ENCODE measurements at places on chromosomes 3 and 15.
A peak's percentile ranks its signal among the peaks of the same experiment; 100 is the strongest.

- H3K4me3 ChIP-seq = no peak overlapping the region
- peaks cover 51% of the 10 kb centered on the region for H3K27me3 ChIP-seq
- H3K27ac ChIP-seq = no peak overlapping the region
- H3K36me3 ChIP-seq = no peaks in the 10 kb centered on the region
- H3K4me1 ChIP-seq = no peaks in the 10 kb centered on the region
Measured at GRCh38 chr3:127929818-127930413, 14.9 kb downstream of the KBTBD12 start.

GRCh38 chr15:58555162-58556027 lies 123.6 kb downstream of the LIPC start:
- H3K27ac ChIP-seq = no peak overlapping the region
- no peaks in the 10 kb centered on the region for H3K36me3 ChIP-seq
- no peaks in the 10 kb centered on the region for H3K27me3 ChIP-seq
- DNase-seq = no peak
- peaks cover 34% of the 10 kb centered on the region for H3K4me1 ChIP-seq
- no peak overlapping the region for H3K4me3 ChIP-seq

DNA sequence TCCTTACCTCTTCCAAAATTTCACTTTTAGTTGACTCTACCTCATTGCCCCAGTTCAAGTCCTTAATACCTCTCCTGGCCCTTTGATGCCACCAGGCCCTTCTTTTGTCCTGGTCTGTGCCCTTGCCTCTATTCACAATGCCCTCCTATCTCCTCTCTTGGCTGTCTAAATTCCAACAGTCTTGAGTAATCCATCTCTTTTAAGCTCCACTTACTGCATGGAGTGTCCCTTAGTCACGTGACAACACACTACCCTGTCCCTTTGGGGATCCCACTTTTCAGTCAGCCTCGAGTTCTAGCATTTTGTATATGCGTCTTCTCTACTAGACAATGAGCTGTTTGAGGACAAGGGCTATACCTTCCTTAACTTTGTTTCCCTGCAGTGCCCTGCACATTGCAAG lies 52.7 kb upstream of the SCN5A start:
- no peaks in the 10 kb centered on the region for H3K4me1 ChIP-seq
- peaks cover 52% of the 10 kb centered on the region for H3K27me3 ChIP-seq
- DNase-seq = no peak
- no peak overlapping the region for H3K4me3 ChIP-seq
- no peak overlapping the region for H3K27ac ChIP-seq

GRCh38 chr3:142676151-142676550 lies 47.7 kb upstream of the TRPC1 start:
- no peak overlapping the region for H3K4me3 ChIP-seq
- no peak for DNase-seq
- H3K4me1 ChIP-seq = no peaks in the 10 kb centered on the region
- peaks cover 6% of the 10 kb centered on the region for H3K36me3 ChIP-seq

DNA sequence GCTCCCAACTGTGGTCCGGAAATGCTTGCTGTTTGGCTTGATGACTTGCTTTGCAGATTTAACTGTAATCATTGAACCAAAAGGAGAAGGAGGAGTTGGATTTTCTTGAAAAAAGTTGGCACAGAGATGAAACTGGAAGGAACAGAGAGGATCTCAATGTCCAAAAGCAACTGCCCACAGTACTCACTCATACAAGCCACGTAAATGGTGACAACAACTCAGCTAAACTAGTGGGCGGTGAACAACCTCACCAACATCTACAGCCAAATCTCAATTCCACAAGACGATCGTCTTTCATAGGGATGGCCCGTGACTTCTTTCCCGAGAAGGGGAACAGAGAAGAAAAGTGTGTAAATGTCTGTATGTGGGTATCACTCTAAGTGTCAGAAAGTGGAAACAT lies 48.1 kb downstream of the MYO5C start:
- peaks cover 21% of the 10 kb centered on the region for H3K36me3 ChIP-seq
- H3K4me1 ChIP-seq = no peaks in the 10 kb centered on the region
- no peak overlapping the region for H3K4me3 ChIP-seq
- H3K27me3 ChIP-seq = peaks cover 2% of the 10 kb centered on the region

DNA sequence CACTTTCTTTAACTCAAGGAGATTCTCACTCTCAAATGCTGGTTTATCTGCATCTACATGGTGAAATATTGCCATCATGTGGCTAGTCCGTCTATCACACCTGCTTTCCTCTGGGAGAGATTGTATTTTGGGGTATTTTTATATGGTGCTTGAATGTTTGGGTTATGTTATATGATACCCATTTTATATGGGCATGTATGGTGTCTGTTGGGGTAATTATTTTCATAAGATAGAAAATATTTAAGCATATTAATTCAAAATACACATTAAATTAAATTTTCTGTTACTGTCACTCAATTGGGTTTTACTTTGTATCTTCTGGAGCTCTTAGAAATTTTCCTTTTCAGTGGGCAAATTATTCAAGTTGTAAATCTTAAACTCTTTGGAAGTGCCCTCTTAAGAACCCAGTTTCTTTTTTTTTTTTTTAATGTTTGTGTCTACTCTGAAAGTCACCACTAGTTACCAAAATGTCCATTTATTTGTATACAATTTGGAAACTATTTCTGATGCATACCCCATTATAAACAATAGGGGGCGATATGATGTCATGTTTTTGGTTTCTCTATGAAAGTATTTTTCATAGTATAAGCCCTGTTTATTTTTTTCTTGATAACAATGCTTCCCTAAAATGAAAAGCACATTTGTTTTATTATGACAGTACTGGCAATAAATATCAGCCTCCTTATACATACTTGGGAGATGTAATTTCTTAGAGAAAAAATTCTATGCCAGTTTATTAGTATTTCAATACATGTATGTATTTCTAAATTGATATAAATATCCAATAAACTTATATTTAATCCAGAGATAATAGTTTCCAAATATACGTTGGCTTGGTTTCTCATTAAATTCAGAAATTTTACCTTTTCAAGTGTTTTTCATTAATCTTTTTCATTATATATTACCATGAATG lies 36.1 kb upstream of the PLSCR5 start:
- no peaks in the 10 kb centered on the region for H3K4me1 ChIP-seq
- no peaks in the 10 kb centered on the region for H3K36me3 ChIP-seq
- no peak for DNase-seq
- no peak overlapping the region for H3K4me3 ChIP-seq
- H3K27me3 ChIP-seq = no peaks in the 10 kb centered on the region
- H3K27ac ChIP-seq = no peak overlapping the region

DNA sequence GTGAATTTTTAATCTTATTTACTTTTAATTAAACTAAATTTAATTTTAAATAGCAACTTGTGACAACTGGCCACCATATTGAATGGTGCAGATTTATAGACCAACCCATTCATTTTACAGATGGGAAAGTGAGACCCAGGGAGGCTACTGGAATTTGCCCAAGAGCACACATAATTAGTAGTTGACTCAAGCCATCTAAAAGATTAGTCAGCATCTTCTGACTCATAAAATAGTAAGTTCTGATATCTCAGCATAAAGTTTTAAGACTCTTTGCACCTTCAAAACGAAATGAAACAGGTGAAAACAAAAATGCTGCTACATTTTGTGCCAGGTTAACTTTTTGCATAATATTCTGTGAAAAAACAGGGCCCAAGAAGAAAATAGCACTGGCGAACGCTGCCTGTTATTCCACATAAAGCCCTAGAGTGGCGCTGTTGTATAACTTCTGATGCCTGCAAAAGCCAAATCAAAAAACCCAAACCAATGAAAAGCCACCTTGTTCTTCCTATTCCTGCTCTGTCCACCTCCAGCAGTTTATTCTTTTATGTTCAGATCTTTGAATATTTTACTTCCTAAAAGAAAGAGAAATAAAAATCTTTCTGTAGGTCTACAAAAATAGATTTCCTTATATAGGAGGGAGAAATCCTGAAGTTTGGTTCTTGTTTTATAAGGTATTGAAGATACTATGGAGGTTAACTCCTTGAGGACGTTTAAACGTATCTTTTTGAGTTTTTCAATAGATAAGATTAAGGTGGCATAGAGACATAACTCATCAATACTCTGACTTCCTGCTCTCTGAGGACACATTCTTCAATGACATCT lies 62.8 kb downstream of the OTOL1 start:
- peak; percentile 40 for DNase-seq
- no peaks in the 10 kb centered on the region for H3K36me3 ChIP-seq
- H3K27ac ChIP-seq = no peak overlapping the region
- H3K4me1 ChIP-seq = peaks cover 27% of the 10 kb centered on the region

DNA sequence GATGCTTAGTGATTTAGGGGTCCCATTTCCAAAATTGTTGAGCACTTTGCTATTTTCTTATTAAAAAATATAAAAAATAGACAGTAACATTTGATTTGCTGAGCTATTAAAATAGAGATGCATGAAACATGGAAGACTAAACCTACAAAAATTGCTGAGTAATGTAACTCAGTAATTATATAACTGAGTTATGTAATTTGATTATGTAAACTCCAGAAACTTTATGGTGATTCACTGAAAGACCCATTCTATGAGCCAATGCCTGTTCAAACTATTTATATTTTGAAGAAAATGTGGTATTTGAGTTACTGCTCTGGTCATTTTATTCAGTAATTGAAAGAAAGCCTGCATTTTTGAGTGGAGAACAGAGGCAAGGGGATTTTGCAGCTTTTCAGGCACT lies 1221.5 kb upstream of the ALCAM start:
- H3K27me3 ChIP-seq = no peaks in the 10 kb centered on the region
- no peak overlapping the region for H3K4me3 ChIP-seq
- H3K36me3 ChIP-seq = no peaks in the 10 kb centered on the region
- DNase-seq = no peak
- H3K4me1 ChIP-seq = no peaks in the 10 kb centered on the region
- H3K27ac ChIP-seq = no peak overlapping the region

- H3K27ac ChIP-seq = peak overlapping the region; percentile 89
- peaks cover 41% of the 10 kb centered on the region for H3K4me1 ChIP-seq
- H3K36me3 ChIP-seq = no peaks in the 10 kb centered on the region
- H3K4me3 ChIP-seq = no peak overlapping the region
Measured at GRCh38 chr3:4581920-4582611, 88.9 kb downstream of the ITPR1 start.

GRCh38 chr3:106552351-106553043 lies 683.7 kb upstream of the CBLB start:
- peaks cover 3% of the 10 kb centered on the region for H3K4me1 ChIP-seq
- no peak for DNase-seq
- no peak overlapping the region for H3K4me3 ChIP-seq

DNA sequence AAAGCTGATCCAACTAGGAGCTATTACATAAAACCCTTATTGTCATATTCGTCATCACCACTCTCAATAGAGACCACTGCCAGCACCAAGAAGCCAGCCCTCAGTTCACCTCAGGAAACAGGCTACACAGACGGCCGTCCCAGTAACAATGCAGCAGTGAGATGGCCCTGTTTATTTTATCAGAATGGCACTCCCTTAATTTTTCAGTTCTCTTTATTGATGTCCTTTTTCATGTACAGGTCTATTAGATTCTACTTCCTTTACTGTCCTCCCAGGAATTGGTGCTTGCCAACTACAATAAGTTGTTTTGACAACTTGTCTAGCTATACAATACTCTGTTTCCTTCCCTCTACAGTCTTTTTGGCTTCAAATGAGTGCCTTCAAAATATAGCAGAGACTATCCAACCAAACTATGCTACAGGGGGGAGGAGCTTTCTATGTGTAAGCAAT lies 272.5 kb downstream of the ZBTB20 start:
- no peak overlapping the region for H3K4me3 ChIP-seq
- peaks cover 19% of the 10 kb centered on the region for H3K4me1 ChIP-seq
- H3K27me3 ChIP-seq = no peaks in the 10 kb centered on the region

DNA sequence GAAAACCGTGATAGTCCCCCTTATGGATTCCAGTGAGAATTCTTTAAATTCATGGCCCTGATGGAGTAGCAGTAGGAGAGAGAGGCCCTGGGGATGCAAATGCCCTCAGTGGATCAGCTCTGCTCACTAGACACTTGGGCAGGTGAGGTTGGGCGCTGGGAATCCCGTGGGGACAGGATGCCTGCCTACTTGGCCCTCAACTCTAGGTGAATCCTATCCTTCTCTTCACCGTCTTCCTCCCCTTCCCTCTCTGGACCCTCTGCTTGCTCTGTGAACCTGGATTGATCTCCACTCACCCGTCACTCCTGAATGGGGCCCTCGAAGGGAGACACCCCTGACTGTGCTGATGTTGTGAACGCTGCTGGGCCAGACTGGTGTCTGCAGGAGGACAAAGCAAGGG lies 77.4 kb downstream of the SEC22A start:
- no peaks in the 10 kb centered on the region for H3K36me3 ChIP-seq
- no peak overlapping the region for H3K4me3 ChIP-seq
- H3K27ac ChIP-seq = no peak overlapping the region
- DNase-seq = no peak

- H3K36me3 ChIP-seq = no peaks in the 10 kb centered on the region
- peaks cover 17% of the 10 kb centered on the region for H3K27me3 ChIP-seq
- no peaks in the 10 kb centered on the region for H3K4me1 ChIP-seq
- H3K4me3 ChIP-seq = no peak overlapping the region
Measured at GRCh38 chr3:169855514-169855913, 14.2 kb downstream of the LRRC31 start.

- H3K4me3 ChIP-seq = peak overlapping the region; percentile 73
- DNase-seq = no peak
Measured at GRCh38 chr3:130748467-130748861, 1.8 kb upstream of the PIK3R4 start.

DNA sequence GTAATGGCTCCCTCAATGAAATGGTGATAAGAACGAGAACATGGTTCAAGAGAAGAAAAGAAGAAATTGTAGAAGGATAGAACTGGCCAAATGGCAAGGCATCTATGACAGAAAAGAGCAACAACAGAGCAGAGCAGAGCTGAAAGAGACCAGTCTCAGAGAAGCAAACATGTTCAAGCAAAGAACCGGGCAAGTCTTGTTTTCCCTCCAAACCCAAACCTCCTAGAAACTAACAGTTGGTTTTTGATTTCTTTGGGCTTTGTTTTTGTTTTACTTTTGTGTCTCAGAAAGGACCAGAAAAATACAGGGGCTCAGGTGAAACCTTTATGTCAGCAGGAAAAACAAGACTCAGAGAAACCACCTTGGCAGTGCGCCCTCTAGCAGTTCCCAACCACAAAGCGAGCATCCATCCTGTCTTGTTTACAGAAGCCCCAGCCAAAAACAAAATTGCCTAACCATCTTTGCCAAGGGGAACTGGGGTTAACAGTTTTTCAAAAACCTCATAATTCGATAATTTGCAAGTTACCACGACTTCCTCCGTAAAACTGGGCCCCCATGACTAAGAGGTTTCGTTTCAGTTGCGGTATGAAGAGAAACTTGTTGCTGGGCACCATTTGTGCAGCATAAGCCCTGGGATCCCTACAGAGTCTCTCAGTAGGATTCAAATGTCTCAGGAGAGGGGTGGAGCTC lies 159.2 kb upstream of the SLC24A5 start:
- H3K27ac ChIP-seq = no peak overlapping the region
- H3K27me3 ChIP-seq = no peaks in the 10 kb centered on the region
- H3K36me3 ChIP-seq = no peaks in the 10 kb centered on the region
- no peak overlapping the region for H3K4me3 ChIP-seq

Data from mesothelial cell of epicardium (in vitro differentiated cells).